ENCODE measurements at places on chromosomes 1 and 21.

DNA sequence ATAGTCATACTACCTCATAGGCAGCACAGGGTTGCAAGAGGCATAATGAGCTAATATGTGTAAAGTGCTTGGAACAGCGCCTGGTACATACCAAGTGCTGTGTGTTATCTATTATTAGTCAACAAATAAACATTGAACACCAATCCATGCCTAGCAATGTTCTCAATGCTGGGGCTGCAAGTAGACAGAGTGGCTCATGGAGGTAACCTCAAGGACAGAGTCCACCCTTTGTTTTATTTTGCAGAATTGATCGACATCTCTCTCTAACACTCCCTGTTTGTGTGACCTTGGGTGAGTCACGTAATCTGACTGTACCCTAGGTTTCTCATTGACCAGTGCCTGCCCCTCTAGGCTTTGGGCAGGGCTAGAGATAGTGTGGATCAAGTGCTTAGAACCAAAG is 164.0 kb upstream of the KLHDC7A start:
- DNase-seq: no peak

DNA sequence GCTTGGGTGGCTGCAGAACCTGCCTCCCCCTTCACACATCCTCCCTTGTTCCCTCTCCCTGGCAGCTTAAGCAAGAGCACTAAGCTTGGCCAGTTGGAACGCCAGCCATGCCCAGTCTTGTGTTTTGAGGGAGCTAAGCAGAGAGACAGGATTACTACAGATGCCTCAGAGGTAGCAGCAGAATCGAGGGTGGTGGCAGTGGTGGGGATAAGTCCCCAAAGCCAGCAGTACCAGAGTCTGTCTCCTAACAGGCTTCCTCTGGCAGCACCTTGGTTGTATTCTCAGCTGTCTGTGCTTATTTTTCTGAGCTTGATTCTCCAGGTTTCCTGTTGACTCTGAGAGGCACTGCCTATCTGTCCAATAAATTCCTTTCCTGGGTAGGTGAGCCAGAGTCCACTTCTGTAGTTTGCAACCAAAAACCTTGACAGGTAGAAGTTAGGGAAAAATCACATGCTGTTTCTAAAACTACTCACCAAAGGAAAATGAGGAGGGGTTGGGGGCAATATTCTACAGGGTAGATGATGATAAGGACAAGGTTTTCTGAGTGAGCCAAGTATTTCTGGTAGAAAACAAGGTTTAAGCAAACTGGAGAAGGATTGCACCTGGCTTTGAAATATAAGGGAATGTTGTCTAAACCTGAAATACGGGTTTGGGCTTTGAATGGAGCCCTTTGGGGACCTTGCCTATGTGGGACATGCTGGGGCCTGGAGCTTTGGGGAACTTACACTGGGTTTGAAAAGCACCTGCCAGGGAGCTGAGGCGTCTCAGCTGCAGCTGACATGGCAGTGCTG is 100.8 kb downstream of the PBX1 start:
- peak; percentile 39 for DNase-seq

GRCh38 chr1:74470936-74471335 is 41.5 kb downstream of the LRRC53 start:
- DNase-seq: no peak

DNA sequence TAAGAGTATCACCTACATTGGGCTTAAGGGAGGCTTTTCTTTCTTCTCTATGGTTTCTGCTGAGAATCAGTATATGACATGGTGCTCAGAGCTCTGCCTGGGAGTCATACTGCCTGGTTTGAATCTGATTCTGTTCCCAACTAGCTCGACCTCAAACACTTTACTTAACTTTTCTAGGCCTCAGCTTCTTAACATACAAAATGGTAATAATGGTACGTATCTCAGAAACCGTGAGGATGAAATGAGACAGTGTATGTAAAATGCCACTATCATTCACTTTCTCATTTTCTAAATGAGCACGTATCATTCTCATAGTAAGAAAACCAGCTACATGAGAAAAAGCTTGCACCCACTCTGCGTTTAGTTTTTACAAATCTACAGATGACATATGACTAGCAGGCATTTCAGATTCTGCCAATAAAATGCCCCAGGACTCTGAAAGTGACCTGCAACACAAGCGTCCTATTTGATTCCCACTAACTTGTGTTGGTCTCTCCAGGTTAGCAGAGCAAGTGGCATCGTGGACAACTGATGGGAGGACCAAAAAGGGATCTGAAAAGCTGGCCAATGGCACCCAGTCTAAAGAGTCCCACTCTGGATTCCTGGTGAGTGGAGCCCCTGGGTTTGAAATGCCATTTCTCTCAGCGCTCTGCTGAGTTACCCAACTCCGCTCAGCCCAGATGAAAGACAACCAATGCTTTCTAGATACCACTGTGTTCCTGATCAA is 6.1 kb downstream of the CTNNBIP1 start:
- DNase-seq: no peak
